ENCODE measurements at places on chromosomes 3 and 15.

DNA sequence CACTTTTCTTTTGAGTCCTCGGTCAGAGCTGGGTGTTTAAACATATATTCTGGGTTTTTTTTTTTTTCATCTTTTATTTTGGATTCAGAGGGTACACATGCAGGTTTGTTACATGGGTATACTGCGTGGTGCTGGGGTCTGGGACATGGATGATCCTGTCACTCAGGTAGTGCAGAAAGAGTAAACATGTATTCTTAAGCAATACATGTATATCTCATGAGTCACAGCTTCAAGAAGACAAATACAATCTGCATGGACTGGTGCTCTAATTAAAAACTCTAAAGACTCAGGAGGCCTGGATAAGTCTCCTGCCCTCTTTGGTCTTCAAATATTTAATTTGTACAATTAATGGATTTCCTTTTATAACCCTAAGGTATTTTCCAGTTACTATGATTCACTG lies 50.6 kb upstream of the PHLDB2 start:
- DNase-seq = no peak

DNA sequence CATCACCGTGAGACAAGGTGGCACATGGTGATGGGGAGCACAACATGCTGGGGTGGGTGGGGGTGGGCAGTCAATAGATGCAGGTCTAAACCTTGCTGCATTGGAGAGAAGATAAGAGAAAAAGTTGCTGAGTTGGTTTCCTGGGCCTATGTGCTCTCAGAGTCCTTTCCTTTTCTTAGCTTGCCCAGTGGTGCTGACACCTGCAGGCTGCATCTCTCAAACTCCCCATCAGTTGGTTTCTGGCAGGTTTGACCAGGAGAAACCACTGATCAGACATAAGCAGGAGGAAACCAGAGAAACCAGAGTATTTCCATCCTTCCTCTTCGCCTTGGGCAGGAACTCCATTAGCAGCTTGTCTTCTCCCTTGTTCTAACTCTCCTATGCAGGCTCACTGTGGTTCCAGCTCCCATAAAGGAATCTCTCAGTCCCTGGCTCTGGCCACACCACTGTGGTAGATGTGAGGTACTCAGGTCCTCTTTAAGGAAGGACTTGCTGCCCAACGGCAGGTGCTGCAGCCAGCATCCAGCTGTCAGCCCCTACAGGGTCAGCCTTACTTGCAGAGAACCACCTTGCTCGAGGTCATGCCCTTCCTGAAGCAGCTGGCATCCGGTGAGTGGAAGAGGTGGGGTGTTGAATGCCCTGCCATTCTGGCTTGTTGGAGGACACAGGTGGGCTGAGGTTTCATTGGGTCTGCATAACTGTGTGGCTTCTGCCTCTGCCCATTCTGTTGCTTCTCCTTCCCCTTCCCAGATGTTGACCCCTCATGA lies 172.3 kb upstream of the ANKRD28 start:
- no peak for DNase-seq

GRCh38 chr3:28252001-28252431 lies 10.6 kb downstream of the CMC1 start:
- no peak for DNase-seq

DNA sequence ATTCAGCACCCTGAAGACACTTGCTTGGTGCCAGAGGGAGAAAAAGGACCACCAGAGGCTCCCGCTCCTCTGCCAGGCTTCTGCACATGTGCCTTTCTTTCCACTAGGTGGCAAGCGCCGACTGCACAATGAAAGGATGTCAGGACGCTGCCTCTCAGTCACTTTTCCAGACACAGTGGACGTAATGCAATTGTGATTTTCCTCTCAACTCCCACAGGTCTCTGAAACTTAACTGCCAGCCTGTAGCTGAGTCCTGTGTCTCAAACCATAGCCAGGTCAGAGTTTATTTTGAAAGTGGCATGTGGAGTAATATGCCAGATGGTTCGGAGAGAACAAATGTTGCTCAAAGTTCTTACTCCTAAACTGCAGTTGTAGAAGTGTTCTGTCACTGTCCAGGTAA lies 162.9 kb downstream of the ITPR1 start:
- no peak for DNase-seq

- DNase-seq = no peak
These were observed 113.5 kb downstream of the GMPS start for GRCh38 chr3:155983834-155984474.

DNA sequence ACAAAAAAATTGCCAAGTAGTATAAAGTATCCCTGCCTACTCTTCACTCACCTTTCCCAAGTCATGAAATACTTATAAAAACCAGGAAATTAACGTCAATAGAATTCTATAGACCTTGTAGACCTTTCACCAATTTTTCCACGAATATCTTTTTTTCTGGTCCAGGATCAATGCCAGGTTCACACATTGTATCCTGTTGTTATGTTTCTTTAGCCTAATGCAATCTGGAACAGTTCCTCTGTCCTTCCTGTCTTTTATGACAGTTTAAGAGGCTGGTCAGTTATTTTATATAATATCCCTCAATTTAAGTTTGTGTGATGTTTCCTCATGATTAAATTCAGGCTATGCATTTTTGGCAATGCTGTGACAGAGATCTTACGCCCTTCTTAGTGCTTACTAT lies 63.2 kb upstream of the MAGI1 start:
- DNase-seq = no peak

- no peak for DNase-seq
These were observed 178.2 kb upstream of the ADAMTS9 start for GRCh38 chr3:64865839-64866570.

GRCh38 chr3:177932750-177933660 lies 603.2 kb upstream of the KCNMB2 start:
- no peak for DNase-seq

DNA sequence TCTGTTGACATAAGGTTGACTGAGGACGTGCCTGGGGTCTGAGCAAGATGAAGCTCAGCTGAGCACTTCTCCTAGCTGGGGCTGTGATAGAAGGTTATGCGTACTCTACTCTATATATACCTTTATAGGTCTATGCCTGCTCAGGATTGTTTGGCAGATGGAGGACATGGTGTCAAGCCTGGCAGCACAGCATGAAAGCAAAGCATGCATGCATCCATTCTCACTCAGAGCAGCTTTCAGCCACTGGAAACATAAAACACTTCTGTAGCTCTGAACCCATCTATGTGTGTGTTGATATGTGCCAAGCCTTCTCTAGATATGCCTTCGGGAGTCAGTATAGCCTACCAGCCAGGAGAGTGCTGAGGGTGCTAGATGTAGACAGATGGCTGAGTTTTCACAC lies 142.3 kb upstream of the NUDT16 start:
- DNase-seq = no peak

DNA sequence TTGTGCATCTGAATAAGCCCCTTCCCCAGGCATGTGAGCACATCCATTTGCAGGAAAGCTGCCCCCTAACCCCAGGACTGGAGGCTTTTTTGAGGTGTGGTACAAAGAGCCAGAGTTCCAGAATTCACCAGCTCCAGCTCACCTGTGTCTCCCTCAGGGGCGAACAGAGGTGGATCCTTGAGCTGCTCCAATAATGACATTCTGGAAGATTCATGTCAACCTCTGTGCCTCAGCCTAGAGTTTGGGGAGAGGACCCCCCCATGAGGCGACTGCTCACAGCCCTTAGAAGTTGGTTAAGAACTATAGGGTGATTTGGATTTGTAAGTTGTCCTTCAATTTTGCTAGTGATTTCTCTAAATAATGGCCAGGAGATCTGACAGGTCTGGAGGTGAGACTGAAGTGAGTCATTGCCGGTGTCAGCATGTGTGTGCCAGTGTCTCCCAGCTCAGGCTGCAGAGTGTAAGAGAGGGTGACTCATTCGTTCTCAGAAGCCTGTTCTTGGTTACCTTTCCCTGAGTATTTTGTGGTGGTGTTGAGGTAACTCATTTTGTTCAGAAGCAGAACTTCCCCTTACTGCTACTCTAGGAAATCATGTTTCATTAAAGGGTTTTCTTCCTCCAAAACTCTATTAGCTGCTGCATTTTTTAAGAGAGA lies 136.9 kb upstream of the TOPAZ1 start:
- DNase-seq = peak; percentile 15

DNA sequence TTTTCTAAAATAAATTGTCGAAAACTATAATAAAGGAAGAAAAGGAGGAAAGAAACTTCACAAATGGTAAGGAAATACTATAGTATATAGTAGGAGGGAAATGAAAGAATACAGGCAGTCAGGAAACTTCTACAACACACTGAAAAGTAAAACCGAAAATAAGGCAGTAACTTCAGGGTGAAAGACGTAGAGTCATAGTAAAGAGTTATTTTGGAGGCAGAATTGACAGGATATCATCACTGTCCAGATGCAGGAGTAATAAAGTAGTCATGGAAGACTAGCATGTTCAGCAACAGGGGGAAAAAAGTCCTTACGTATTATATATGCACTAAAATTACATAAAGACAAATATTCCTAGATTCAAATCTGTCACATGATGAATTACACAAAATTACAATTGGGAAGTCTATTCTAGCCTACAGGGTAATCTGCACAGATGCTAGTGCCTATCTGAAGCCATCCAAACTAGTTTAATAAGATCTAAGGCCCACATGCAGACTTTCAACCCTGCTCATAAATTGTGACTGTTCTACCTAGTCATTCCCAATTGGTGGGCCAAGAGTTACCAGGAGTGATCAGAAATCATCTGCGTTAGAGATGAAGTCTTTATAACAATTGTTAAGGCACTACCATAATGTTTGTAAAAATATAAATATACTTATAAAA lies 14.0 kb downstream of the VPS13C start:
- no peak for DNase-seq

GRCh38 chr15:48096355-48096786 lies 24.4 kb upstream of the SLC24A5 start:
- no peak for DNase-seq

Measured in Panc1 (cell line).